ENCODE measurements at places on chromosomes 7 and 10.

GRCh38 chr7:125611582-125611981, 682.0 kb upstream of the POT1 start:
- no peak for DNase-seq

- no peak for DNase-seq
These were observed 109.4 kb downstream of the ABLIM1 start for GRCh38 chr10:114548662-114549061.

DNA sequence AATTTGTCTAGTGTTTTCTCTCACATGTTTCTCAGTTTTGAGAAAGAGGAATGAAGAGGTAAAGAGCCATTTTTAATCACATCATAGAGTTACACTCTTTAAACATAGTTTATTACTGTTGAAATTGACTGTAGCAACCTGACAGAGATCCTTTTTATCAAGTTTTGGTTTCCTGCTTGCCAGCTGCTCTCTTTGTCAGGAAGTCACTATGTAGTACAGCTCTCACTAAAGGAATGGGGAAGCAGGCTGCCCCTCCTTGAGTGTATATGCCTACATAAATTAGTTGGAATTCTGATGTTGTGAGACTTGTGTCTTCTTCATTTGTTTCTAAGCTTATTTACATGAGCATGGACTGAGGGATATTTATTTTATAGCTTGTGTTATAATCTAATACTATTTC, 1274.0 kb upstream of the CELF2 start:
- DNase-seq = no peak

GRCh38 chr10:118704711-118705110, 50.1 kb downstream of the CACUL1 start:
- DNase-seq = no peak

DNA sequence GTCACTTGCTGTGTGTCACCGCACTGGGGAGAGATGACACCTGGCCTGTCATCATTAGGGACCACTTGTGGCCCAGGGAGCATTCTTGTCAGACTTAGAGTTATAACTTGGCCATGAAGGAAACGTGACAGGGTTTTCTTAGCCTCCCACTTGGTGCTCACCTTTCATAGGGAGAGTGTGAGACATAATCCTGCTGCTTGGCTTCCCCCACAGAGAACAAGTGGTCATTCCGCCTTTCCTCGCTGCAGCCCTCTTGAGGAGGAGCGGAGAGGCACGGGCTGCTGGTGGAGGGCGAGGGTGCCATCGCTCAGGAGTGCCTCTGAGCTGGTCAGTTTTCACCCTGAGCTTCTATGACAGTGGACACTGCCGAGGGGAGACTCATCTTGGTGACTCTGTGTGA, 125.0 kb upstream of the GJD4 start:
- no peak for DNase-seq

DNA sequence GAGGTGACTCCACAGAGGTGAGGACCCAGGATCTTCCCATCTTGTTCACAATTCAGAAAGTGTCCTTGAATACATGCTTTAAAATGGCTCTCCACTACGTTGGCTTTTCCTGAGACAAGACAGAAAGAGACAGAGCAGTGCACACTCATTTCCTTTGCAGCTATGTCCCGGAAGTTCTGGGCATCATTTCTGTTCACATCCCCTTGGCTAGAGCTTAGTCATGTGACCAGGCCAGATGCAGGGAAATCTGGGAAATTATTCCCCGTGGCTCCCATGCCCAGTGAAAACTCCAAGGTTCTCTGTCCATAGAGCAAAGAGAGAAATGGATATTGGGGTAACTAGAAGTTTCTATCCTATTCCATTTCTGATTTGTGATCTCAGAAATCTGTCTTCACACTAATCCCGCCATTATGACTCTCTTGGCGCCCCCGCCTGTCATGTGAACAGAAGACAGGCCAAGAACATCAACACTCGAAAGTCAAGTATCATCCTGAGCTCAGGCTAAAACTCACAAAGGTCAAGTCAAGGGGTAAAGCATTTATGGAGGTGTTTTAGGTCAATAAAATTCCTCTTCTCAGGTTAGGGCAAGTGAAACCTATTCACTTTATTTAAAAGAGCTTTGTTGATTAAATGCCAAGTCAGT, 251.4 kb upstream of the HABP2 start:
- no peak for DNase-seq

GRCh38 chr7:90777465-90777864, 181.3 kb downstream of the CDK14 start:
- DNase-seq = no peak

GRCh38 chr7:82803411-82803810, 359.3 kb downstream of the PCLO start:
- DNase-seq = no peak

GRCh38 chr7:122689346-122690109, 9.4 kb downstream of the RNF133 start:
- no peak for DNase-seq

DNA sequence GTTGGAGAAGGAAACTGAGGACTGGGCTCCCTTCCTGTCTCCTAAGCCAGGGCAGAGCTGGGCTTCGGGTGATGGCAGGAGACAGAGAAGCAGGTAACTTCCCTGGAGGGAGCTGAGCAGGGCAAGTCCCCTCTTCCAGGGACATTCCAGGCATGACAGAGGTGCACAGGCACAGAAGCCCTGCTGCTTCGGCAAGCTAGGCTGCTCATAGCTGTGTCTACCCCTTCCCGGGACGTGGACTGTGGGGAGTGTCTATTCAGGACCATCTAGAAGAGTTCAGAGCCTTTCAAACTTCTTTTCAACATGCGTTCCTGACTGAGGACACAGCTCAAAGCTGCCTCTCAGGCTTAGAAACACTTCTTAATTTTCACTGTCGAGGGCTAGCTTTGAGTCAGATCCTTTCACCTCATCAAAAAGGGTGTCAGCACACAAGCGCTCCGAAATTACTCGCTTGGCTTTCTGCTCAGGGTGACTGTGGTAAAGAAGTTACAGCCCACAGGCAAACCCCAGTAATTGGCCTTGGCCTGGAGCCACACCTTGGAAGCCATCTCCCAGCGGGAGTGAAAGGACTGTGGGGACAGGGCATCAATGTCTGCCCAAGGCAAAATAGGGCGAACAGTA, 63.7 kb upstream of the STEAP1B start:
- peak; percentile 49 for DNase-seq

DNA sequence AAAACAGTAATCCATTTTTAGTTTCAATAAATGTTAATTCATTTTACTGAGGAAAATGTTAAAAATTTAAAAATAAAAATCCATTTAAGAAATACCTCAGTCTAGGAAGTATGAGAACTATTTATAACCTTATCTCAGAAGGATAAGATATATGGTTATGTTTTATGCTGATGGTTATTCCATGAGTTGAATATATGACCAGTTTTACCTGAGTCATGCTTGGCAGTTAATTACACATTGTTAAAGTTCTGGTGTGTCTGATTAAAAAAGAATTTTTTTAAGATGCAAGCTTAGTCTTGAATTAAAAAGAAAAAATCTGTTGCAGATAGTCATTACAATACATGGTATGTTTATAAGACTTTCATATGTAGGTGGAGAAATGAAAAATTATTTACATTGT, 191.7 kb downstream of the ARL4A start:
- no peak for DNase-seq

- DNase-seq = no peak
These were observed 13.4 kb downstream of the JAZF1 start for GRCh38 chr7:28166982-28167715.

- no peak for DNase-seq
These were observed 57.7 kb upstream of the ZNRF2 start for GRCh38 chr7:30226614-30227268.
